ENCODE measurements at places on chromosomes 3 and 15. TPM values are rescaled to one million over a fixed set of nuclear protein-coding genes. Genes with fewer than 3 reads are reported as not detected.

Gene NOP10
- total RNA-seq, result 129 TPM

Gene STRIT1
- total RNA-seq, result not detected

Gene ROPN1
- 3.8 TPM for total RNA-seq

Gene TBCCD1
- total RNA-seq, result 15.5 TPM

Gene TEX55
- total RNA-seq, result not detected
